ENCODE measurements at places on chromosomes 5 and 9.

- DNase-seq: no peak
Measured at GRCh38 chr5:84215521-84215920, 169.2 kb downstream of the EDIL3 start.

GRCh38 chr5:72364171-72364570, 44.0 kb downstream of the PTCD2 start:
- no peak for DNase-seq

- no peak for DNase-seq
Measured at GRCh38 chr5:179124853-179125788, 64.9 kb downstream of the ZNF354C start.

DNA sequence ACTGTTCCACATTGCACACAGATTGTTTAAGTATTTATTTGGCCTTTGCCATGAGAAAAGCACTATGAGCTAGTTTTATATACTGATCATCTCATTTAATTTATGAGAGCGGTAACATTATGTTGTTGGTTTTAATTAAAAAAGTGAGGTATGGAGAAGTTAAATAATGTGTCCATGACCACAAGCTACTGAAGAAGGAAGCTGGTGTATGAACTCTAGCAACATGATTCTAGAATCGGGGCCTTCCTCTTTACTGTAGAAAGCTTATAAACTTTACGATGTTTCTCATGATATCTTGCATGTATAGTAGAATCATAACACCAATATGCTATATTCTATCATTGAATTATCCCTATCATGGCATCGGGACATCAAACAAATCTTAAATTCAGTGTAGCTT, 52.9 kb upstream of the CDH18 start:
- DNase-seq: no peak

- no peak for DNase-seq
Measured at GRCh38 chr5:80620211-80620610, 34.2 kb upstream of the MSH3 start.

DNA sequence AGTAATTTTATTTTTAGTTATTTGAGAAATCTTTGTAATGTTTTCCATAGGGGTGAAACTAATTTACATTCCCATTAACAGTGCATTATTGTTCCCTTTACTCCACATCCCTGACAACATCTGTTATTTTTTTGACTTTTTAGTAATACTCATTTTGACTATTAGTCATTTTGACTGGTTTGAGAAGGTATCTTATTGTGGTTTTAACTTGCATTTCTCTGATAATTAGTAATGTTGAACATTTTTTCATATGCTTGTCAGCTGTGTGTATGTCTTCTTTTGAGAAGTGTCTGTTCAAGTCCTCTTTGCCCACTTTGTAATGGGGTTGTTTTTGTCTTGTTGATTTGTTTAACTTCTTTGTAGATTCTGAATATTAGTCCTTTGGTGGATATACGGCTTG, 27.5 kb downstream of the CCDC152 start:
- DNase-seq: no peak

DNA sequence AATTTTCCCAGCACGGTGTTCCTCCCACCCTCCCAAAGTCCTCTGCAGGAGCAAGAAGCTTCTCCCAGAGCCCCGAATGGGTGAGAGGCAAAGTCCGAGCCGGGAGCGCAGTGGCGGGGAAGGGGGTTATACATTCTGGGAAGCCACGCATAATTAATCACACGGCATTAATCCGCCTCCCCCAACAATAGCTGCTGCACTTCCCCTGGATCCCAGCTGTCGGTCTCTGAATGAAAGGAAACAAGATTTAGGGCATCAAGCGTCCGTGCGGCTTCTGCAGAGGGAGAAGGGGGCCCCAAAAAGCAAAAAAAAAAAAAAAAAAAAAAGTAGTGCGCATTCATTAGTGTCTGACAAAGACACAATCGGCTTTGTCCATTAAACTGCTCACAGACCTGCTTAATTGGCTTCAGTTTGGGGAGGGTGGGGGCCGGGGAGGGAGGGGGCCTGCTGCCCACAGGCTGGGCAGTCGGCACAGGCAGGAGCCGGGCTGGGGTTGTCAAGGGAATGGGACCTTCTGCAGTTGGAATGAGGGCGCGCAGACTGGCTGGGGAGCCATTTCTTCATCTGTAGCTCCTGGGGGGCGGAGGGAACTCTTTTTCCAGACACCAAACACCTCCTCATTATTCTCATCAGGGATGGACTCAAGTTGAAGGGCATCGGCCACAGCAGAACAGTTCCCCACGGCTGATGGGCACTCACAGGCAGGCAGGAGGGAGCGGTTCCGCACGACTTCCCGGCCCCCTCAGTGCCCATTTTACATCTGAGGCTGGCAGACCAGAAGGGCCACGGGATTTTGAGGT, 3.4 kb downstream of the NOTCH1 start:
- no peak for DNase-seq

GRCh38 chr5:76389513-76390154, 13.5 kb upstream of the IQGAP2 start:
- no peak for DNase-seq

GRCh38 chr5:138631096-138631928, 56.1 kb upstream of the HSPA9 start:
- DNase-seq: no peak

GRCh38 chr5:157459715-157460599, at the start of gene NIPAL4:
Gene NIPAL4, plus strand, starts transcription at chr5:157460213. Its CDS starts 108 bp downstream, at chr5:157460321.
- no peak for DNase-seq

- DNase-seq: no peak
Measured at GRCh38 chr5:162068412-162068811, 839 bp downstream of the GABRG2 start.

DNA sequence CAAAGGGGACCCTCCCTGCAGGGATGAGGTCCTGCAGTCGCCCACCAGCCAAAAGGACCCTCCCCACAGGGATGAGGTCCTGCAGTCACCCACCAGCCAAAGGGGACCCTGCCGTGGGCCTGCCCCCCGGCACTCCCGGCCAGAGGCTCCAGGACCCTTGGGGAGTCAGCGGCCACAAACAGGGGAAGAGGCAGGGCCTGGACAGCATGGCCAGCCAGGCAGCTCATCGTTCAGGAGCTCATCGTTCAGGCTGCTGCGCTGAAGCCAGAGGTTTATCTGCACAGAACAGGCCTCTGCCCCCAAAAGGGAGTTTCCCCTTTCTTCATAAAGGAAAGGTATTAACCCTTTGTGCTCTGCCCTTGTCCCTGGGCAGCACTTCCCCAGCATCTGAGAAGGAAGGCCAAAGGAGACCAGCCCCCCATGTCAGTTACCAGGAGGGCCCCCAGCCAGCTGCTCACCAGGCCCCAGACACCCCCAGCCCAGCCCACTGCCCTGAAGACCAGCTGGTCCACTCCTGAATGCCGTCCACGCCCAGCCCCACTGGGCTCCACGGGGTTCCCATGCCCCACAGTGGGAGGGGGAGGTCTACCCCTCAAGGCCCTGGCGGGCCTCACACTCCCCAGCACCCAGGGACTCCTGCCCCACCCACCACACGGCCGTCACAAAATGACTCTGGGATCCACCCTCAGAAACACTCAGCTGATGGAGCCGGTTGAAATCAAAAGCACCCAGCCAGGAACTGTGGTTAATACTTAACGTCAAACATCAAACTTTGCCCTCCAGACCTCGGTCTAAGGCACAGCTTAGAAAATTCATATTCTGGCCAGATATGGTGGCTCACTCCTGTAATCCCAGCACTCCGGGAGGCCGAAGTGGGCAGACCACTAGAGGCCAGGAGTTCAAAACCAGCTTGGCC, 6.3 kb downstream of the SLC12A7 start:
- DNase-seq: no peak

- no peak for DNase-seq
Measured at GRCh38 chr5:75654693-75655295, 43.5 kb downstream of the ANKDD1B start.

DNA sequence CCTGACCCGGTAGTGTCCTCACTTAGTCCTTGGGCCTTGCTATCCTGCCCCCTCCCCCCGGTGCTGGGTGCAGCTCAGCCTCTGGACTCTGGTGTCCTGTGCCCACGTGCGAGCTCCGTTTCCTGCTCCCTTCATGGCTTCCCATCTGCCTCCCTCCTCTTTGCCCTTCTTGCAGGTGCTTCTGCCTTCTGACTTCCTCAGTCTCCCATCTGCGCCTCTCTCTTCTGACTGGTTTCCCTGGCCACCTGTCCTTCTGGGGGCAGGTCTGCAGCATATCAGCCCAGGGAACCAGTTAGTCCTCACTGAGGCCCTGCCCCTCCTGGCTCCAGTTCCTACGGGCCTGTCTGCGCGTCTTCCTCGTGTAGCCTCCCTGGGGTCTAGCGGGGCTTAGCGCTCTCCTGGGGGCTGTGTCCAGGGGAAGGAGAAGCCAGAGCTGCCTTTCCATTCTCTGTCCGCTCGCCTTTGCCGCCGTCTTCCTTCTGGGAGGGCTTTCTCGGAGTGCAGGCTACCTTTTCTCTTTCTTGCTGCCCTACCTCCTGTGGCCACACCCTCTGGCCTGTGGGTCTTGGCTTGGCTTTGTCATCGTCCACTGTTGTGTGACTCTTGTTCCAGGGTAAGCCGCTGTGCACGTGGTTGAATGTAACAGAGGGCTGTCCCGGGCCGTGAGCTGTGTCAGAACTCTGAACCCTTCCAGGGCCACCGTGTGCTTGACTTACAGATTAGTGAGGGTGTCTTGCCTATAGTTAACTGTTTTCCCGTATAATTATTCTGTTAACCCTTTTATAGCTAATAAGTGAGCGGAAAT, 51.8 kb downstream of the EHMT1 start:
- no peak for DNase-seq

- DNase-seq: no peak
Measured at GRCh38 chr5:115126303-115126702, 43.4 kb downstream of the TRIM36 start.

DNA sequence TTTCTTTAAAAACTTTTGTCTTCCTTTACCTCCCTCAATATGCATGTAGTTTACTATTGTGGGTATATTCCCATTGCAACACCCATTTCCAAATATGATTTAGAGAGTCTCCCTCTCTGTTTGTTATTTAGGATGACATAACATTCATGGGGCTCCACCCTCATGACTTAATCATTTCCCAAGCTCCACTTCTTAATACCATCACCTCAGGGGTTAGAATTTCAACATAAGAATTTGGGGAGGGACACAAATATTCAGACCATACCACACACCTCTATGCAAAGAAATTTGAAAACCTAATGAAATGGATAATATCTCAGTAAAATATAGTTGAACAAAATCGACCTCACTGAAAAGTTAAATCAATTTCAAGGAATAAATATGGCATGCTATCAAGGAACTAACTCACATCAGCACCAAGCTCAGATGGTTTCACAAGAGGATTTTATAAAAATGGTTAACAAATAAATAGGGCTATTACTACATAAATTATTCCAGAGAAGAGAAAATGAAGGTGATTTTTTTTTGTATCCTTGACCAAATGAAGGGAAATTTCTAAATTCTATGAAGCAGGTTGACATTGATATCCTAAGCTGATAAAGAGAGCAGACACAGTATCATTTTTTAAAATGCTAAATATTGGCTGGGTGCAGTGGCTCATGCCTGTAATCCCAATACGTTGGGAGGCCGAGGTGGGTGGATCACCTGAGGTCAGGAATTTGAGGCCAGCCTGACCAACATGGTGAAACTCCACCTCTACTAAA, 20.2 kb upstream of the UBTD2 start:
- no peak for DNase-seq

DNA sequence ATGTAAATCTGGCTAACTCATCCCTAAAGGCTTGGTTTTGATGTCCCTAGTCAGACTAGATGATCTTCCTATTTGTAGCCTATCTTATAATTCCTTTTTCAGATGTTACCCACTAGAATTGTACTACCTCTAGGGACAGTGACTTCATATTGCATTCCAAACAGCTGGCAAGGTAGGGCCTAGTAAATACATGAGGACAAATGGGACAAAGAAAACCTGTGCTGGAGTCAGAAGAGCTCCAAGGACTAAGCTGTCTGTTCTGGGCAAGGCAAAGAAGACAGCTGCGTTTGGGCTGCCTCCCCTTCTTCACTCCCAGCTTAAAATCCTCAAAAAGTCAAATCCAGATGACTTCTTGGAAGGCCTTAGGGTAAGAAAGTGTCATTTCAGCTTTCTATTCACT, 10.0 kb downstream of the DMXL1 start:
- DNase-seq: no peak

DNA sequence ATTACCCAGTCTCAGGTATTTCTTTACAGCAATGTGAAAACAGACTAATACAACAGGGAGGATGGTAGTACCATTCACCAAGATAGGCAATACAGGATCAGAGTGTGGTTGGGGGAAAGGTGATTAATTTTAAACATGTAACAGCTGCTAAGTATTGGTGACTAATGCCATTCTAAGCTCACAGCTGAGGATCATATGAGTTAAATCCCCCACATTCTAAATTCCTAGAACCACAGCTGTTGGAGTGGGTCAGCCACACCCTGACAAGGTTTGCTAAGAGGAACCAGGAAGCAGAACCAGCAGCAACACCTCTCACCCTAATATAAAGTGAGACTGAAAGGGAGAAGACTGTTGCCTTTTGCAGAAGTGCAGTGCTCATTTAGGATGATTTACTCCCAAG, 24.8 kb downstream of the HSPB3 start:
- DNase-seq: no peak

- no peak for DNase-seq
Measured at GRCh38 chr9:35681341-35682002, 7.7 kb downstream of the CA9 start.

DNA sequence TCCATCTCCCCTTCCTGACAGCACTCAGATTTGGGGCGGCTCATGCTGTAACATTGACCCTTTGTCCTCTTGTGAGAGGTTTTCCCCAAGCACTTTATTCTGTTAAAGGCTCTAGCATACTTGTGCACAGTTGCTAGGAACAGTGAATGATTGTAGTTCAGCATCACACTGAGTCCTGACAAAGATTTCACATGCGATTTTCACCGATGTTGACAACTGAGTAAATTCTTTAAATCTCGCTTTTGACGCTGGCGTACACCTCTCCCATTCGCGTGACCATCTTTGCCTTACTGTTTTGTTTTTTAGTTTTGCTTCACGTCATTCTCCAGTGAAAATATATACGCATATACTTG, 780 bp downstream of the CDC37L1 start:
- DNase-seq: no peak

GRCh38 chr9:116269250-116269649, 115.7 kb downstream of the PAPPA start:
- DNase-seq: peak; percentile 3

DNA sequence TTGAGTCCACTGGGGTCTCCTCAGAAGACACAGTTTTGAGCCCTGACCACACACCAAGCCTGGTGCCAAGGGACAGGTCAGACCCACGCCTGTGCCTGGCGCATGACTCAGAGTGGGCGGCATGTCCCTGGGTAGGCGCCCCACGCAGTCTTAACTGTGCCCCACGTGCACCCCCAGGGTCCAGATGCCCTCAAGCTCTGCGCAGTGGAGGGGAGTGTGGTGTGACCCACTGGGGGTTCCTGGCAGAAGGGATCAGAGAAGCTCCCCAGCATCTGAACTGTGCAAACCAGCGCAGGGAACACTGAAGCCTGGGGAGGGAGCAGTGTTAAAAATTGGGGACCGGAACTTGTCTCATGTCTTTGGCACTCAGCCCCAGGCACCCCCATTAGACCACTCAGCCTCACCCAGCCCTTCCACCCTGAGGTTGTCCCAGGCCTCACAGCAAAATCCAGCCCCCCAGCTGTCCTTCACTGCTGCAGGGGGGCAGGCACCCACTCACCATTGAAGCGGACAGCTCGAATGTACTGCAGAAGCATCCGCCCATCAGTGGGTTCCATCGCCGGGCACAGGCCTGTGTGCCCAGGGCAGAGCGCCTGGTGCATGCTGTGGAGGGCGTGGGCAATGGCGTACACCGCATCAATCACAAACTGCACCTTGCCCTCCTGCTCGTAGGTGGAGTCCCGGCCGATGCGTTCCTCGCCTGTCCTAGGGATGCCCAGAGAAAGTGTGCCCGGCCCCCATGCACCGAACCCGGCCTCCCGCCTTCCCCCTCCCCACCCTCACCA, 6.5 kb downstream of the GRM6 start:
- DNase-seq: no peak

- DNase-seq: no peak
Measured at GRCh38 chr5:149053072-149053695, 9.7 kb downstream of the SH3TC2 start.
